ENCODE measurements at places on chromosomes 7 and 10.
A peak's percentile ranks its signal among the peaks of the same experiment; 100 is the strongest.

GRCh38 chr10:88138319-88138848, 275.0 kb downstream of the PTEN start:
- no peak for DNase-seq

DNA sequence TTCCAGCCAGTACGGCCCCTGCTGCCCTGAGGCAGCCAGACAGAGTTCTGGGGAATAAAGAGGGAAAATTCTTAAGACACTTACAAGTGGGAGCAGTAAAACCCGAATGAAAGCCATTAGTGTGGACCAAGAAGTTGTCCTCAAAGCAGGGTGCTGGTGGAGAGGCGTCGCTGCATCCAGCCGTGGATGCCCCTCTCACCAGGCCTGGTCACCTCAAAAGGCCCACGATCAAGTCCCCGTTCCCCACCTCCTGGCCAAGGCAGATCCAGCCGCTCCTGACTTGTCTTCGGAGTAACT, 656 bp downstream of the VSTM4 start:
- DNase-seq: no peak

DNA sequence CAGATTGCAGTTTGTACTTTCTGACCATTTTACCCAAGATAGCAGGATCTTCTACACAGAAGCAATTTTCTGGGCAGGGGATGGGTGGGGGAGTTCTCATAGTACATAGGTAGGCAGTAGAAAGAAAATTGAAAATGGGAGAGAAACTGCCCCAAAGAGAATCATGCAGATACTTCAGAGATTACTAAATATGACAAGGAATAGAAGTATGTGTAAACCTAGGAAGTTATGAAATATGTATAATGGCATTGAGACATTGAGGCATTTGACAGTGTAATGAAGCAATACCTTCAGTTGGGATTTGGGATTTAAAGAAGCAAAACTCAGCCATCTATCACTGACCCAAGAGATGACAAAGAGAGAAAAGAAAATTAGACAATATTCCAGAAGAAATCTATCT, 233.0 kb downstream of the PTN start:
- DNase-seq: peak; percentile 29

DNA sequence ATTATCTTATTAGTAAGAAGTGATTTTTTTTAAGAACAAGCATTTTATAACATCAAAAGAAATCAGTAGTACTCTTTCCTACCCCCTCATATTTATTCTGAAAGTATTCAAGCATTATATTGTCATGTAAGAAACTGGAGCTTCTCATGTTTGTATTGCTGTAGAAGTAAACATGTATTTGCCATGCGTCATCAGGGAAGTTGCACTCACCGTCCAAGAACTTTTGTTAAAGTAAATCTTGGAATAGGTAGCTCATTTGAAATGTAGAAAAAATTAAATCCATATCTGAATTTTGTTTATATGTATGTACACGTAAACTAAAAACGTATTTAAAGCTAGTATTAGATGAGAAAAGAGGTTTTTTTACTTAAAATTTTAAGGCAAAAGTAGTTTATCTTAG, 96.8 kb downstream of the PTEN start:
- DNase-seq: no peak

GRCh38 chr10:12561307-12561706, 212.0 kb downstream of the CAMK1D start:
- DNase-seq: no peak

DNA sequence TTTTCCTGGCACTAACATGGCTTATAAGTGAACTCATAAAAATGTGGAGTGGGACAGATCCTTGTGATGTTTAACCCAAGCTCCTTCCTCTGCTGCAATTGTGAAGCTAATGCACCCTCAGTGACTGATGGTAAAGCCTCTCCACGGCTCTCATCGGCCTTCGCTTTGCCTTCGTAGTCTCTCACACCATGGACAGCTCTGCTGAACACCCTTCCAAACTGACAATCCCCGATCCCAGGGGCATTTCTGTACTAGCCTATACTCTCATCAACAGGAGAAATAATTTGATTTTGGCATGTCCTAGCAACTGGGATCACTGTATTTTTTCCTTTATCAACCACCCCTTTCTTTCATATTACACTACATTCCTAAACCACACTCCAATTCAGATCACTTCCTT, 6.1 kb downstream of the ZNF777 start:
- DNase-seq: no peak
